Panc1 (cell line): ENCODE measurements at places on chromosomes 12 and 14.

DNA sequence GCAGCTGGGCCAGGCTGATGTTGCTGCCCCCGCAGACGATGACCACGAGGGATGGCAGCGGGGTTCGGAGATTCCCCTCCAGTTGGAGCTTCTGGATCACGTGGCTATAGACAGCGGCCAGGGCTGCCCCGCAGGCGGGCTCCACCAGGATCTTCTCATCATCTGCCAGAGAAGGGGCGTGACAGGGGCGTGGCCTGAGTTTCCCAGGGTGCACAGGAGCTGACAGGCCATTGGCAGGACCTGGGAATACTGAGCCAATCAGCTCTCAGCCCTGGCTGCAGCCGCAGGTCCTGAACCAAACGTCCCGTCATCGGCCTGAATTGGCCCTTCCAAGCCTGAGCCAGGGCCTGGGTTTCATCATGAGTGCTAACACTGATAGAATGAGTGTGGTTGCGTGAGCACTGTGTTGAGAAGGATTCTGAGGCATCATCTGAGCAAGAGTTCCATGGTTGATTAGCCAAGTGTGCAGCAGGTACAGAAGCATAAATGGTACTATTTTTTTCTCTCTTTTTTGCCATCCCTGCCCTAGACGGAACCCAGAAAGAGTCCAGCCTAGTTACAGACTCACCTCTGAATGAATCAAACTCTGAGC, 10.6 kb downstream of the SDS start:
- DNase-seq = no peak

GRCh38 chr12:18570543-18570942, 167.3 kb downstream of the PLCZ1 start:
- DNase-seq = no peak

DNA sequence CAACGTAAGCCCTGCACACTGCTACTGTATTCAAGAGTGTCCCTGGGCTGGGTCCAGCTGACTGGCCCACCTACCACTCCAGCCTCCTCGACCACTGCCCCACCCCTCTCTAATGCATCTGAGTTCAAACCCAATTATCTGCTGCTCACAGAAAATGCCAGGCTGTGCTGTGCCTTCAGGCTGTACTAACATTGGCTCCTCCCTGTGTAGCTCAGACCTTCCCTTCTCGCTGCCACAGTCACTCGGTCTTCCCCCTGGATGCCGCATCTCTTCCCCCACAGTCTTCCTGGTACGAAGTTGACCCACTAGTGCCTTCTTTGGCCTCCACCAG, 12.1 kb downstream of the FICD start:
- DNase-seq = no peak

DNA sequence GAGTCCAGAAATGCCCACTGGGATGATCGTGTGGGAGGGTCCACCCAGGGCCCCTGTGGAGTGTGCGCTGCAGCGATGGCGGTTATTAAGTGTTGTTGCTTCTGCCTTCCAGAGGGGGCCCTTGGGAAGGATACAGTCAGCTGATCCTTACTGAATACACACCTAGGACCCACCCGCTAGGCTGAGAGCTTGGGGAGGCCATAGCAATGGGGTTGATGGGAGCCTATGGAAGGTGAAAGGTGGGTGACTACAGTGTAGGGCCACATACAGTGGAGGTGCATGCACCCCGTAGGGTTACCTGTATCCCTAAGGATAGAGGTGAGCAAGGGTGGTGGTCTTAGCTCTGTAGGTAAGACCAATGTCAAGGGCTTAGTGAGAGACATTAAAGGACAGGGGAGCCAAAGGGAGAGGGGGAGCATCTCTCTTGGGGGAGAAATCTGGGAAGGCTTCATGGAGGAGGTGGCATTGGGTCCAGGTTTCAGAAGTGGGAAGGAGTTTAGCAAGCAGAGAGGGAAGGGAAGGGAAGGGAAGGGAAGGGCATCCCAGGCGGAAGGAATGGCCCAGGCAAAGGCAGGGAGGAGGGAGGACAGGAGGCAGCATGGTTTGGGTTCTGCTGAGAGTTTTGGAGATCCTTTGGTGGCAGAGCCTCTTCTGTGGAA, 73.1 kb upstream of the RIN3 start:
- DNase-seq = no peak

DNA sequence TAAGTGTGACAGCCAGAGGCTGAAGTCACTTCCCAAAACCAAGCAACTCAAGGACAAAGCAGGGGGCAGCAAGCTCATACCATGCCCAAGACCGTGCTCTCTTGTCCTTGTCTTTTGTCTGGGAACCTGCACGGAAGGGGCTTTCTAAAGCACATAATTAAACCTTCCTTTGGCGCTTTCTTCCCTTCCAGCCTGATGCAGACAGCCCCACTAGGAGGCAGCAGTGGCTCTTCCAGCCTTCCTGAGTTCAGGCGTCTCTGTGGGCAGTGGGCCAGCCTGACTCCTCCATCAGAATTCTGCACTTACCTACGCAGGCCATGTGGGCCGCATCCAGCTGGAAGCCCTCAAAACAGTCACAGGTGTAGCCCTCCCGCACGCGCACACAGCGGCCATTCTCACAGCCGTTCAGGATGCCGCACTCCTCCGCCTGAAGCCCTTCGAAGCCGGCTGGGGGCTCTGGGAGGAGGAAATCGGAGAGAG, 7.6 kb downstream of the ISCA2 start:
- DNase-seq = no peak

GRCh38 chr12:14362352-14362751, 3.1 kb upstream of the ATF7IP start:
- no peak for DNase-seq

DNA sequence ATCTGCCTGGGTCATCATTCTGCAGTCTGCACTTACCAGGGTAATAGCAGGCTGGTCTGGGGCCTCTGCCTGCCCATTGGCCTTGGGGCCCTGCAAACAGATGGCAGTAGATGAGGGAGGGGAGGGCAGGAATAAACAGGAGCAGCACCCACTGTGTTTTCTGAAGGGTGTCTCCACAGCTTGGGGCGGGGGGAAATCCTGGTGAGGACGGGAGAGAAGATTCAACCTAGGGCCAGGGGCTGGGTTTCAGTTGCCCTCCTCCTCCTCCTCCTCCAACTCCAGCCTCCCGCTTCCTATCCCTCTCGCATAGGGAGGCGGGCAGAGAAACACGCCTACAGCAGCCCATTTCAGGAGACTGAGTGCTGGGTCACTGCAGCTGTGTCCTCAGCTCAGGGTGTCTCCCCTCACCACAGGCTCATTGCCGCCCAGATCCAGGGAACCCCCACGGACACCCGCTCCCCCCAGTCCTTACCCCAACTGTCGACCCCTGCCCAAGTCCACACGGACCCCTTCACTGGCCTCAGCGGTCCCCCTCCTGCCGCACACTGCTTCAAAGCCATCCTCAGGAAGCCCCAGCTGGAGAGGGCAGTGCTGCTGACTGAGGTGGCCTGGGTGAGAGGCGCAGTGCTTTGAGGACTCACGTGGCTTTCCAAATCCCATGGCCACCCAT, 9.1 kb upstream of the KRT80 start:
- no peak for DNase-seq

DNA sequence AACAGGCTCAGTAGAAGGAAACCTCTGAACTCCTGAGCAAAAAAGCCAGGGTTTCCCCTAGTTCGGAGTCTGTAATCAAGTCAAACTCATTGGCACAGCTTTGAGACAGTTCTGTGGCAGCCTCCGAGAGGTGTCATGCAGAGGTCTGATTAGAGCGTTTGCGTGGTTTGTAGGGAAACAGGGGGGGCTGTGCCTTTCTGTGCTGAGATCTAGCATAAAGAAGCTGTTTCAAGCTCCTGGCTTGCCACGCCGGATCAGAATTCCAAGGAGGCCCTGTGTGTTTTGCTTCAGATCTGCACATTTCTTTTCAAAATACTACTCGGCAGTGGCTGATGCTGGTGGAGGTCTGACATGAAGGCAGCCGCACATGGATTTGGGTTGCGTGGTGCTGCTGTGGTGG, 1.7 kb downstream of the CABP1 start:
- DNase-seq = no peak

GRCh38 chr14:30558362-30558674, 640 bp upstream of the G2E3 start:
- no peak for DNase-seq

DNA sequence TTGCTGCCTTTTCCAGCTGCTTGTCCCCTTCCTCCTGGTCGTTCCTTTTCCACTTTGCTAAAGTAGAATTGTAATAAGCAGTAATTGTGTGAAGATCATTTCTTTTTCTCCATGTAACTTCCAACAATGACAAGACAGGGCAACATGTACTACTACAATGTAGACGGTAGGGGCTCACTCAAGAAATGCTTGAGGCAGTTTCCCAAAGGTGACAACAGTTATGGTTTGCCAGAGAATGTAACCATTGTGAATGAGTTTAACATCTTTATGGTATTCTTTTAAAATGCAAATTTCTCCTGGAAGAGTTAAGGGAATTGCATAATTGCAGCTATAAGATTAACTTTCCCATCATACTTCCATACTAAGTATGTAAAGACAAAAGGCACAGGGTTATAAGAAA, 23.8 kb upstream of the PHLDA1 start:
- no peak for DNase-seq

DNA sequence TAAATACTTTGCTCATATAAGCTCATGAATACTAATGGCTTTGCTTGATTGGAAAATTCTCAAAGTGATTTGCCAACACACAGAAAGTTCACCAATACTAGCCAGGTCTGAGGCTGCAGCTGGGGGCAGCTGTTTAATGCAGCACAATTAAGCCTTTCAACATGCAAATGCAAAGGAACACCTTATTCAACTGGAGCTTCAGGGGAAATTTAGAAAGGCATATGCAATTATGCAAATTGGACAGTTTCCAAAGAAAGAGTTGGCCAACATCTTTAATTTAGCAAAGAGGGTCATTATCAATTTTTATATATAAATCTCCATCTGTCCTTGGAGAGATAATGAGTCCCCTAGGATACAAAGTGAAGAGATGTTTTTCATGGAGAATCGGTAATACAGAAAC, 40.2 kb upstream of the OTOGL start:
- DNase-seq = no peak

DNA sequence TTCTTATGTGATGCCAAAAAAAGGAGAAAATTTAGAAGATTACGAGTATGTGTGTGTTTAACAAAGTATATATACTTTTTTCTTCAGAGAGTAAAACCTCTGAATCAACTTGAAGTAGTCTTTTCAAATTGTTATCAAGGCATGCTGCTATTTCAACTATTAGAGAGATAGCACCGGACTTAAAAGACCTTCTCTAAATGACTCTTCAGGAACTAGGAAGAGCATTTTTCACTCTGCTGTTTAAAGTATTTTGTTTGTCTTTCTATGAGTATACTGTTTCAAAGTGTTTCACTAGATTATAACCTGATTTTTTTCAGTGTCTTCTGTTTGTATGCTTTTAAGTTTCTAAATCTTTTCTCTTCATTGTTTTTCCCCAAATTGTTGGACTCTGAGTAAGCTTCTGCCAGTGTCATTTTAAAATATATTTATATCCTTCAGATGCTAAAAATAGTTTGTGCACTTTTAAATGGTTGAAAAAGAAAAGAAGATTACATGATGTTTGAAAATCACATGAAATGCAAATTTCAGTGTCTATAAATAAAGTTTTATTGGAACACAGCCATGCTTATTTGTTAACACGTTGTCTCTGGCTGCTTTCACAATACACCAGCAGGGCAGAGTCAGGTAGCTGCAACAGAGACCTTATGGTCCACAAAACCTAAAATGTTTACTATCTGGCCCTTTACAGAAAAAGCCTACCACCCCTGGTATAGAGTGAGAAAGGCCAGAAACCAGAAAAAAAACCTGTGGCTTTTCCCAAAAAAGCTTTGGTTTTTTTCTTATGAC, 21.3 kb downstream of the CRADD start:
- no peak for DNase-seq

- no peak for DNase-seq
These were observed 336.8 kb upstream of the TMEM132C start for GRCh38 chr12:127930122-127930521.

GRCh38 chr12:69161829-69162228, 77.5 kb upstream of the CPSF6 start:
- no peak for DNase-seq

DNA sequence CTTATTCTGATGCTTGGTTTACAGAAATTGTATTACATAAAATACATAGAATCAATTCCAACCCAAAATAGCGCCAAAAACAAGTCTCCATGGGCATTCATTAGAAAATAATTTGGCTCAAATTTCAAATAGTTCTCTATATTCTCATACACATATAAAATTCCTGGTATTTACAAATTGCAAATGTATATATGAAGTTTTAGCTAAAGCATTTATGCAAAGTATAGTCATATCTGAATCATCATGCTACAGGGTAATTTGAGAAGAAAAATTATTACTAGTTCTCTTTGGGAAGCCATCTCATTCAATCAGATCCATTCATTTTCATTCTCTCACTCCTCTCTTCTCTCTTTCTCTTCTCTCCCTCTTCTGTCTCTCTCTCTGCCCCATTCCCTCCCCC, 257.8 kb downstream of the DPF3 start:
- DNase-seq = no peak

DNA sequence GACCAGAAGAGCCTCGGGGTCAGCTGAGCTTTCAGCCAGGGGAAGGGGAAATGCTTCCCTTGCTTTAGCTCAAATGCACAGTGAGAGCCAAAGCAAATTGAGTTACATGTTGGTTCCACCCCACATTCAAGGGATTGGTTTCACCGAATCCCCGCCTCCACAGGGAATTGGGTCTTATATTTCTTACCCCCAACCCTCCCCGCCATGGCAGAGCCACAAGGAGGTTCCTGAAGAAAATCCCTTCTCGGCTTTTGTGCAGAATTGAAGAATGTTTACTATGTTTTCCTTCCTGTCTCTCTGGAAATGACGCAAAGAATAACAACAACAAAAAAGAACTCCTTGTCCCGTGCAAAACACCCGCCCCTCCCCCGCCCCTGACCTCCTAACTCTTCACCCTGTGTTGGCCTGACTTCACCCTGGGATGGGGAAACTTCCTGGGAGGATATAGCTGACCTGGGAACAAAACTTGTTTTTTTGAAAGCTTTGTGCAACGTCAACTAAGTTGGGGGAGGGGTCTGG, 21.9 kb upstream of the CIPC start:
- DNase-seq = no peak

DNA sequence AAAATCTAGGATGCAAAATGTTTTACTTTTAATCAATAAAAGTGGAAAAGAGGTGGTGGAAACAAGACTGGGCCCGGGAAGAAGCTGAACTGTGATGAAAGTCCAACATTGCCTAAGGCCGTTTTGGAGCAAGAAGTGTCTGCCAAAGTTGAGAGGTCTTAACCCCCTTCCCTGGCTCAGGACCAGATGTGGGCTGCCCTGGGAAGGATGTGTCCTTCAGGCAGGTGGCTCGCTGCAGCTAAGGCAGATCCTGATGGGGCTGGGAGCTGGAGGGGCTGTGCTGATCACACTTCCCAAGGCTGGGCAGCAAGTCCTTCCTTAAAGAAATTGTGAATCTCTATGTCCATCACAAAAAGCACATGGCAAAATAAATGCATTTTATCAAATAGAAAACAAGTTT, 581.6 kb downstream of the GALC start:
- no peak for DNase-seq

GRCh38 chr12:98402091-98402490, 113.3 kb upstream of the TMPO start:
- DNase-seq = no peak

GRCh38 chr12:68342966-68343365, 10.8 kb upstream of the MDM1 start:
- DNase-seq = no peak

GRCh38 chr14:88346048-88346639, 23.1 kb upstream of the KCNK10 start:
- DNase-seq = no peak
